ENCODE measurements at places on chromosomes 11 and 22.
A peak's percentile ranks its signal among the peaks of the same experiment; 100 is the strongest.

GRCh38 chr11:45896422-45896984 is 10.6 kb downstream of the FREY1 start:
- no peak for DNase-seq

GRCh38 chr11:44736791-44737190 is 10.0 kb downstream of the TSPAN18 start:
- peak; percentile 54 for DNase-seq

DNA sequence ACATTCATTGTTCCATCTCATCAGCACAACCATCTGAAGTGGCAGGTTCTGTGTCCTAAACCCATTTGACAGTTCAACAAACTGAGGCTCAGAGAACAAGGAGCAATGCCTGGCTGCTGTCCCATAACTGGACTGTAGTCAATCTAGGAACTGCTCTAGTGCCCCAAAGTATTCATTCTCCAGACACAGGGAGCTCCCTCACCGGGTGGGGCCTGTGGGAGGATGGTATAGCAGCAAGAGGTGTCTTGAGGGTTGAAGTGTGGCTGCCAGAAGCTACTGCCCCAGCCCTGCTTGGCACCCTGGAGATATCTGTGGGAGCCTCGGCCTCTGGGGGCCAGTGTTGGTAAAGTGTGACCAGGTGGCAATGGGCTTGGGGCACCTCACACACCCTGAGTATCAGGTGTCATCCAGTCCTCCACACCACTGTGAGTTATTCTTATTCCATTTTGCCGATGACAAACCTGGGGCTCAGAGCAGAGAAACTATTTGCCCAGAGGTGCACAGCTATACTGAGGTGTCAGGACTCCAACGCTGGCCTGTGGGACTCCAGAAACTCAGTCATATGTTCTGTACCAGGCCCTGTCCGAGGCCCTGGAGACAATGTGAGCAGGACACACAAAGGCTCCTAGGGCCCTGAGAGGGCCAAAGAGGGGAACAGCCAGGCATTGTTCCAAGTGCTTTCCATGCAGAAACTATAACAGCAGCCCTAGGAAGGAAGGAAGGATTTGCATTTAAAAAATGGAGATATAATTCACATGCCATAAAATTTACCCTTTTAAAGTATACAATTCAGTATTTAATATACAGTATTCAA is 46.0 kb upstream of the KLHL35 start:
- no peak for DNase-seq

- peak; percentile 71 for DNase-seq
These were observed 28.1 kb downstream of the POLD3 start for GRCh38 chr11:74620531-74620930.

- DNase-seq = no peak
These were observed 101.7 kb upstream of the LMO1 start for GRCh38 chr11:8365216-8365941.

DNA sequence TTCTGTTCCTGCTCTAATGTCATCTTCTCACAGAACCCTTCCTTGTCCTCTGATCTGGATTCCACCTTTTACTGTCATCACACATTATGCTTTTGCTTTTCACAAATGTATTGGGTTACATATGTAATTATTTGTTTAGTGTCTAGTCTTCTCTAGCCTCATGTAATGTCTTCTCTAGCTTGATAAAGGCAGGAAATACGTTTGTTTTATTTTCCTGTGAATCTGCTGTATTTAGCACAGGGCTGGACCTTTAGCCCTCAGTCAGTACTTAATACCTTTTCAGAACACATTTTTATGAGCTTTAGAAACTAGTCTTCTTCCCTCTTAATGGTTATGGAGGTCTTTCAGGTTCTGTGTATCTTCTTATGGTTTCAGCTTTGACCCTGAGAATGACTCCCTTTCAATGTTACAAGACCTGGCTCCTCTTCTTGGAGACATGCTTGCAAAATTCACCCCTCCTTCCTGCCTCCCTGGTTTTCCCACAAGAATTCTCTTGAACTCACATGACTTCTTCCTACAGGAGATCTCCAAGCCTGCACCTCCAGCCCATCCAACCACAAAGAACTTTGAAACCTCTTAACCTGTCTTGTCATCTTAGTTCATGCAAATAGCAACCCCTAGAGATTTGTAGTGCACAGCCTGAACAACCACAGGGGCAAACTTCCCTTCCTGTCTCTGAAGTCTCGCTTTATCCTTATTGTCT is 132.7 kb upstream of the DDI1 start:
- peak; percentile 5 for DNase-seq

- peak; percentile 54 for DNase-seq
These were observed at the start of gene PHETA2 for GRCh38 chr22:42074132-42074811. Gene PHETA2 (plus strand): TSS chr22:42074248. CDS start chr22:42077294, 3,046 bp downstream.
